Type B pancreatic cell (in vitro differentiated cells): ENCODE measurements at places on chromosomes 11 and 22. TPM values are rescaled to one million over a fixed set of nuclear protein-coding genes. Genes with fewer than 3 reads are reported as not detected.
A peak's percentile ranks its signal among the peaks of the same experiment; 100 is the strongest.

P2RX6 gene
- total RNA-seq = 0.71 and 2.8 TPM in 2 replicates

- peaks cover 3% of the 10 kb centered on the region for H3K36me3 ChIP-seq
- no peak overlapping the region for H3K4me3 ChIP-seq
- H3K4me1 ChIP-seq = peaks cover 39% of the 10 kb centered on the region
- peak overlapping the region; percentile 72 for H3K27ac ChIP-seq
Measured at GRCh38 chr11:73528483-73529203, 69.3 kb downstream of the FAM168A start.

- DNase-seq = no peak
- H3K4me3 ChIP-seq = no peak overlapping the region
- no peaks in the 10 kb centered on the region for H3K36me3 ChIP-seq
- no peak overlapping the region for H3K27ac ChIP-seq
- H3K27me3 ChIP-seq = peaks cover 3% of the 10 kb centered on the region
Measured at GRCh38 chr11:83571302-83571701, 285.1 kb upstream of the CCDC90B start.

DNA sequence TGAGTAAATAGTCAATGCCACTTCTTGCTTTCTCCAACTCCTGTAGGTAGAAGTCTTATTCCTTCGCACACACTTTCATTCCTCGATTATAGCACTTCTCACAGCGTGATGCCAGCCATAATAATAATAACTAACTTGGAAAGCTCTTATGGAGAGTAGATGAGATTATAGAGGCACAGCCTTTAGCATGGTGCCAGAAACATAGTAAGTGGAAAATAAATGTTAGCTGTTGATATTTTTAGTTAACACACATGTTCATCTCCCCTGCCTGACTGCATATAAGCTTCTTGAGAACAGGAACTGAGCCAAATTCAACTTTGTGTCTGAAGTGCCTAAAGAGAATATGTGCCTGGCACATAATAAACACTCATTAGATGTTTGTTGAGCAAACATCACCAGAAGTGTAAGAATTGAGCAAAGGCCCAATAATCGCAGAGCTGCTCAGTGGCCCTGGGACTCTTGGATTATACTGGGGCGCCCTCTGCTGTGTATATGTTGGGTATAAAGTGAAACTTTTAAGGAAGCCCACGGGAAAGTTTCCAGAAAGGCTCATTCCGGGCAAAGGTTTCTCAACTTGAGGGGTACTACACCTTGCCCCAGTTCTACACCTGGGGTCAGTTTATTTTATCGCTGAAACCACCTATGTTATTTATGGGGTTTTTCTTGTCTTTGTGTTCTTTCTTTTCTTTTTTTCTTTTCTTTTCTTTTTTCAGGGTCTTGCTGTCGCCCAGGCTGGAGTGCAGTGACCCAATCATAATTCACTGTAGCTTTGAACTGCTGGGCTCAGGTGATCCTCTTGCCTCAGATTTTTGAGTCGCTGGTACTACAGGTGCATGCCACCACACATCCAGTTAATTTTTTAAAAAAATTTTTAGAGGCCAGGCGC is 22.3 kb downstream of the SLN start:
- no peaks in the 10 kb centered on the region for H3K36me3 ChIP-seq
- DNase-seq = no peak
- no peaks in the 10 kb centered on the region for H3K4me1 ChIP-seq

DNA sequence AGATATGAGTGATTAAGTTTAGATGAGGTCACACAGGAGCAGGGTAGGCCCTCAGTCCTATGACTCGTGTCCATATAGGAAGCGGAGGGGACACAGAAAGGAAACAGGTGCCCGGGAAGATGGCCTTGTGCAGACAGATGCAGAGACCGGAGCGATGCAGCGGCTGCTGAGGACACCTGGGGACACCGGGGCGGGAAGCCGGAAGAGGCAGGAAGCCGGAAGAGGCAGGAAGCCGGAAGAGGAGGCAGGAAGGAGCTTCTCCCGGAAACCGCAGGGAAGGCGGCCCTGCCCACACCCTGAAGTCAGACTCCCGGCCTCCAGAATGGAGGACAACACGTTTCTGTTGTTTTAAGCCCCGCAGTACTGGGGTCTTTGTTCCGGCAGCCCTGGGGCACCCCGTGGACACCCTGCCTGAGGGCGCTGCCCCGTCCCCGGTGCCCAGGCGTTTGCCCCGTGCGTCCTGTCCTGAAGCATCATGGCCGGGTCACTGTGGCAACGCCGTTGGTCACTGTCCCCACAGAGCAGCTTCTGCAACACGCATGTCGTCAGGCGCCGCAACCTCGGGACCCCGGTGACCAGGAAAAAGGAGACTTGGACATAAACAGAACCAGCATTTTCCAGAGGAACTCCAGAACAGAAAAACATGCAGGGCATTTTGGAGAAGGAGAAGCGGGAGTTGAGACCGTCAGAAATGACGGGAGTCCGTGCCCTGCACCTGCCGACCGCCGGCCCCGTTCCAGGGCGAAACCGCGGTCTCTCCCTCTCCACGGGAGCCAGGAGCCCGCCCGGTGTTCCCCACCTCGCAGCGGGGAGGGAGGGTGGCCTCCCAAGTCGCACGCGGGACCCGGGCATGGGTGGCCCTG is 103.4 kb downstream of the BRD1 start:
- DNase-seq = peak; percentile 70
- H3K27me3 ChIP-seq = peaks cover 75% of the 10 kb centered on the region
- H3K4me3 ChIP-seq = peak overlapping the region; percentile 31
- no peak overlapping the region for H3K27ac ChIP-seq

DNA sequence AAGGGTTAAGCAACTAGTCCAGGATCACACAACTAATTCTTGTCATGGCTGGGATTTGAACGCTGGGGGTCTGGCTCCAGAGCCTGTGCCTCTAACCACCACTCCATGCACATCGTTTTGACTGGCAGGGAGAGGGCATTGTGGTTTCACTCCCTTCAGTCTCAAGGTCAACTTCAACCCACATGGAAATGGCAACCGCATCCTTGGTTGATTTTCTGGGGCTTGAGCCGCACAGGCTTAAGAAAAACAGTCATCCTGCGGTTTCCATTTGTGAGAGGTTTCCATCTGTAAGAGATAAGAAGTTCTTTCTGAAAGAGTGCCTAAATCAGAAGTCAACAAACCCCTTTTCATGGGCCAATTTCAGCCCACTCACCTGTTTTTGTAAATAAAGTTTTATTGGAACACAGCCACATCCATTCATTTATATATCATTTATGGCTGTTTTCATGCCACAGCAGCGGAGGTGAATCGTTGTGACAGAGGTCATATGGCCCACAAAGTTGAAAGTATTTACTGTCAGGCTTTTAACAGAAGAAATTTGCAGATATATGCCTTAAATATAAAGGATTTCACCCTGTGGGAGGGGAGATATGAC is 65.7 kb downstream of the SGSM1 start:
- no peaks in the 10 kb centered on the region for H3K36me3 ChIP-seq
- H3K27me3 ChIP-seq = no peaks in the 10 kb centered on the region

DNA sequence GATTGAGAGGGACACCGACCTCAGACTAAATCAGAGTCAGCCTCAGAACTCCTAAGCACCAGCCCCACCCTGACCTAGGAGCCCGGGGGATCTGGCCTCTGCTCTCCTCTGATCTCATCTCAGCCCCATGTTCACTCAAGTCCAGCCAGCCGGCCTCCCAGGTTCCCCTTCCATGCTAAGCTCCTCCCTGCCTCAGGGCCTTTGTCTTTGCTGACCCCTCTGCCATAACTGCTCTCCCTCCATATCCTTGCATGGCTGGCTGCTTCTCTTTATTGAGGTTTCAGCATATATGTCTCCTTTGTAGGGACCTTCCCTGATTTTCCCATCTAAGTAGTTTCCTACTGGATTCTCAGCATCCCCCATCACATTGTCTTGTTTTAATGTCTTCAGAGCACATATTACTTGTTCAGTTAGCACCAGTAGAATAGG is 780 bp upstream of the SLC15A3 start:
- peaks cover 18% of the 10 kb centered on the region for H3K4me1 ChIP-seq
- DNase-seq = no peak
- H3K36me3 ChIP-seq = peaks cover 4% of the 10 kb centered on the region
- peaks cover 44% of the 10 kb centered on the region for H3K27me3 ChIP-seq
- peak overlapping the region; percentile 14 for H3K4me3 ChIP-seq

DNA sequence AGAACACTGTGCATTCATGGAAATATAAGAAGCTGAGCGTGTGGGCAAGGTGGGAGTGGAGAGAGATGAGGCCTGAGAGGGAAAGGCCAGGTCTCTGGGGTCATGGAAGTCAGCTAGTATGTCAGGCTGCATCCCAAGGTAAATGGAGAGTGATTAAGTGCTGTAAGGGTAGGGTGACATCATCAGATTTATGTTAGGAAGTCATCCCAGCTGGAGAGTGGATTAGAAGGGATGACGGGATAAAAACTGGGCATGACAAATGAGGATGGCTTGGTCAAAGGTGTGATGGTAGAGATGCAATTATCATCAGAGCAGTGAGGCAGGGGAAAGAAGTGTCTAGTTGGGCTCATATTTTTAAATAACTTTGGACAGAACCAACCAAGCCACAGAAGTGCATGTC is 3.5 kb upstream of the ENDOD1 start:
- no peak overlapping the region for H3K27ac ChIP-seq
- peak overlapping the region; percentile 2 for H3K4me3 ChIP-seq
- DNase-seq = no peak
- H3K4me1 ChIP-seq = peaks cover 10% of the 10 kb centered on the region
- no peaks in the 10 kb centered on the region for H3K36me3 ChIP-seq

GRCh38 chr22:41966607-41967240 is 2.5 kb upstream of the SEPTIN3 start:
- H3K36me3 ChIP-seq = no peaks in the 10 kb centered on the region
- H3K27ac ChIP-seq = no peak overlapping the region
- peaks cover 18% of the 10 kb centered on the region for H3K4me1 ChIP-seq
- DNase-seq = no peak

FAM83F gene
- 12.4 and 37.5 TPM in 2 replicates for total RNA-seq

GRCh38 chr11:95647355-95647754 is 142.2 kb downstream of the FAM76B start:
- DNase-seq = no peak
- no peaks in the 10 kb centered on the region for H3K36me3 ChIP-seq
- no peaks in the 10 kb centered on the region for H3K27me3 ChIP-seq
- no peak overlapping the region for H3K4me3 ChIP-seq
- no peak overlapping the region for H3K27ac ChIP-seq

GRCh38 chr11:7186676-7187075 is 65.0 kb upstream of the SYT9 start:
- H3K27ac ChIP-seq = no peak overlapping the region
- no peaks in the 10 kb centered on the region for H3K4me1 ChIP-seq
- no peak overlapping the region for H3K4me3 ChIP-seq

DNA sequence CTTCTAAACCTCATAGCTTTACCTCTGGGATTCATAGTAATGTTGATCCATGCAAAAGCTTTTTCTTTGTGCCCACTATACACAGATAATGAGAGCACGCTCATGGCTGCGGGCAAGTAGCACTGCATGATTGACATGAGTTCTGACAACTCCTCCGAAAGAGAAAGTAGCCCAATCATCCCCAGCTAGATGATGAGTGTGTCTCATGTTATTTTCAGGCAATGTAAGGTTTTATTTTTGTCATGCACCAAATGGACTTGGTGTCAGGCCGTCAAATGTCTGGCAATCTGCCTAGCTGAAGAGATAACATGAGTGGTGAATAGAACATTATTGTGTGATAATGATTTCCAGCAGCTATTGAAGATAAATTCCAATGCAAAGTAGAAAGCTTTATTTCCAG is 662.6 kb downstream of the NTM start:
- DNase-seq = no peak
- H3K4me1 ChIP-seq = peaks cover 6% of the 10 kb centered on the region
- H3K36me3 ChIP-seq = no peaks in the 10 kb centered on the region
- H3K27ac ChIP-seq = no peak overlapping the region

MMP13 gene
- total RNA-seq = not detected in 2 replicates

GRCh38 chr11:122189229-122189628 is 73.2 kb upstream of the BLID start:
- DNase-seq = no peak
- H3K4me1 ChIP-seq = peaks cover 4% of the 10 kb centered on the region
- H3K27ac ChIP-seq = no peak overlapping the region
- H3K4me3 ChIP-seq = no peak overlapping the region

DNA sequence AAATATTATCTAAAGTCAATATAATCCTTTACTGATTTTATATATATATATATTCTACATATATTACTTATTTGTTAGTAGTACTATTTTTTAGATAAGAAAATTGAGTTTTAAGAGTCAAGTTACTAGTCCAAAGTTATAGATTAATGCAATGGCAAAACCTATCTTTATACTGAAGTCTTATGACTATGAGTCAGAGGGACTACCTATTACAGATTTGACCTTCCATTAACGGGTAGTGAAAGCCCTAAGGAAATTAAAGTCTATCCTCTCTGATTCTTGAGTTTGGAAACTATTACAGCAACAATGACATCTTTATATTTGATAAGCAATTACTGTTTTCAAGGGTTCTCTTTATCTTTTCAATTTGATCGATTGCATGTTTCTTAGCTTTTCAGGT is 315.8 kb downstream of the CASP12 start:
- H3K27me3 ChIP-seq = peaks cover 5% of the 10 kb centered on the region
- H3K36me3 ChIP-seq = no peaks in the 10 kb centered on the region
- H3K4me1 ChIP-seq = peaks cover 26% of the 10 kb centered on the region
- no peak for DNase-seq
- no peak overlapping the region for H3K4me3 ChIP-seq
- H3K27ac ChIP-seq = no peak overlapping the region

GRCh38 chr11:129840236-129840635 is 24.6 kb downstream of the TMEM45B start:
- H3K4me1 ChIP-seq = peaks cover 5% of the 10 kb centered on the region
- H3K36me3 ChIP-seq = no peaks in the 10 kb centered on the region
- peak overlapping the region; percentile 84 for H3K27ac ChIP-seq
- DNase-seq = no peak
- H3K4me3 ChIP-seq = peak overlapping the region; percentile 28
- H3K27me3 ChIP-seq = no peaks in the 10 kb centered on the region

DNA sequence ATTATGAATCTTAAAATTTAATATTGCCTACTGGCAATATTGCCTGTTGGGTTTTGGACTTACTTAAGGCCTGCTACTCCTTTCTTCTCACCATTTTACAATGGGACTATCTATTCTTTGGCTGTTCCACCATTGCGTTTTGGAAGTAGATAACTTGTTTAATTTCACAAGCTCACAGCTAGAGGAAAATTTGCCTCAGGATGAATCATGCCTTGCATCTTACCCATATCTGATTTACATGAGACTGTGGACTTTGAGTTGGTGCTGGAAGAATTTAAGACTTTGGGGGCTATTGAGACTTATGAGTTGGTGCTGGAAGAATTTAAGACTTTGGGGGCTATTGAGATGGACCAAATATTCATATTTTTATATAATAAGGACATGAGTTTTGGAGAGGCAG is 662.6 kb downstream of the METTL15 start:
- H3K27me3 ChIP-seq = no peaks in the 10 kb centered on the region
- no peak overlapping the region for H3K4me3 ChIP-seq
- H3K27ac ChIP-seq = no peak overlapping the region
